Stimulated activated CD8-positive, alpha-beta memory T cell treated with anti-CD3 and anti-CD28 coated beads, Interleukin-4, amount 100 ng/mL, for 4 hours (primary cell): ENCODE measurements at places on chromosomes 6 and 20.

DNA sequence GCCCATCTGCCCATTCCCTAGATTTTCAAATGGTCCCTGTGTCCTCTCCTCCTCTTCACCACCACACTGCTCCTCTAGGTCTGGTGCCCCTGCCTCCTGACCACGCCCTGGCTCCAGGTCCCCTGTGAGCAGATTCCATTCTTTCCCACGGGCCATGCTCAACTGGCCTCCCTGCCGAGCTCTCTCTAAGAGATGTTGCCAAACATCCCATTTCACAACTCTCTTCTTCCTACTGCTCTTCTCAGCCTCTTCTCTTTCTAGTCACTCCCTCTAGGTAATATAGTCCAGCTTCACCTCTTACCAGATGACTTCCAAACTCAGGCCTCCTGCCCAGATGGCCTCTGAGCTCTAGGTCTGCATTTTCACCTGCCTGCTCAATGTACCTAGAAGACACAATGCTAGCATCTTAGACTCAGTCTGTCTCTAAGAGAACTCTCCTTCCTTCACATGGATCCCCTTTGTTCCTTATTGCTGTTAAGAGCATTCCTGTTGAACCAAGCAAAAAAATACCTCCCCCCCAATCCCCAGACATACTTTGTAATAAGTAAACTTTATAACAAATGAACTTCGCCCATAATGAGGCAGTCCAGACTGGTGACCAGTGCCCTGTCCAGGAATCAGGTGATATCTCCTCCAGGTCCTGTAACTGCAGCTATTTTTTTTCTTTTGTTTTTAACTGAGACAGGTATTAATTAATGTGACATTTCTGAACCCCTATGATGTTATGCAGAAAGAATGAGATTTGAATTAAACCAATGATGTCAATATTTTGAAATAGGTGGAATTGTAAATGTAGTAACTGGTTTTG, 79.0 kb downstream of the LYRM4 start:
- no peak for DNase-seq

DNA sequence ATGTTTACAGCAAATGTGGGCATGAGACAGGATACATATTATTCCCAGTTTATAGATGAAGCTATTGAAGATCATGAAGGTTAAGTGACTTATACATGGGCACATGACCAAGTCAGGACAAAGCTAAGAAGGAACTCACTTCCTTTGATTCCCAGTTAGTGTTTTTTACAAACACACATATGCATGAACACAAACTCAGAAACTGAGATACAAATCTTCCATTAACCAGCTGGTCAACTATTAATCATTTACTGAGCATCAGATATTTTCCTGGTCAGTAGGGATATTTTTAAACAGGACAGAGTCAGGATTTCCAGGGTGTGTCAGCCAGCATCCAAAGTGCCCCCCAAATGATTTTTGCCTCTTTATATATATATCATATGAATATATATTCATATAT, 222.2 kb downstream of the OGFRL1 start:
- DNase-seq: no peak

DNA sequence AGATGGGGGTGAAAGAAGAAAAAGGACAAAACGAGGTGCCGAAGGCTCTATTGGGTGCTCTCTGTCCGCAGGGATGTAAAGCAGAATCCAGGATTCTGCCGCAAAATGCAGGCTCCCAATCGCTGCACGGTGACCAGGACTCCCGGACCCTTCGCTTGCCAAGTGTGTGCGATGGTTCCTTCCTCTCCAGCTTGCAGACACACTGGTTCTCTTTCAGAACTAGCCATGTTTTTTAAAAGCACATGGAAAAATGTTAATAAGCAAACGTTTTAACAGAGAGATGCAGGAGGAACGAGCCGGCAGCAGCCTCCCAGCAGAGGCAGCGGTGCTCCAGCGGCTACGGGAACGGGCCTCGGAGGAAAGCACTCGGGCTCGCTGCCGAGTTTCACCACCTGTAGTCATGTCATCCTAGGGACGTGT, 59.6 kb downstream of the ZNF831 start:
- DNase-seq: no peak

DNA sequence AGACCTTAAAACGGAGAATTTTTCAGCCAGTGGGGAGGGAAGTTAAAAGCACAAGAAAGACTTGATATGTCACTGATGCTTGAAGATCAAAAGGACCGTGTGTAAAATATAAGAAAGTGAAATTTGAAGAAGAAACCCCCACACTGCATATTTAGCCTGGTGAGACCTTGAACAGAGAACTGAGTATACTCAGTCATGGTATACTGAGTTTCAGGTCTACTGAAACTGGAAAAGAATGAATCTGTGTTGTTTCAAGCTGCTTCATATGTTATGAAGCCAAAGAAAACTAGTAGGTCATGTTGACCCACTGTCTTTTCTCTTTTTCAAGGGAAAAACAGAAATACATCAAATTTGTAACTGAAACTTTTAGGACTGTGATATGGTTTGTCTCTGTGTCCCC, 443.8 kb upstream of the GJE1 start:
- no peak for DNase-seq

DNA sequence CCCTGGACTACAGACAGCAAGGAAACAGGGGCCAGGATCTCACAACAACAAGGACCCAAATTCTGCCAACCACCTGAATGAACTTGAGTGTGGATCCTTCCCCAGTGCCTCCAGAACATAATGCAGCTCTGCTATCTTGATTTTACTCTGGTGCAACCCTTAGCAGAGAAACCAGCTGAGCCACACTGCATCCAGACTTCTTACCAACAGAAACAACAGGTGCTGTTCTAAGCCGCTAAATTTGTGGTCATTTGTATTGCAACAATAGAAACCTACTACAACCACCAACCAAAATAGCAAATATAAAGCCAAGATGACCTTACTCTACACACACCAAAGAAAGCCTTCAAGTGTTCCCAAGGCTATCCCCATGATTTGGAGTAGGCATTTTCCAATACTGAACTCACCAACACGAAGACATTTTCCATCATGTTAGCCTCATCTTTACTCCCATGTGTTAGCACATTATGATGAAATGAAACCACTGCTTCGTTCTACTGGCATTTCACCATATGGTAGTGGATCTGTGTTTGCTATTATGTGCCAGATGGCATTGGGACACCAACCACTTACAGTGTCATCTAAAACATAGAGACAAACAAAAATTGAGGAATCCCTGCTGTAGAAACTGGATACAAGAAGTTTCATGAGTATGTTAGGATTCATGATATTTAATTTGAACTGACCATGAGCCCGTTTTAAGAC, 249.8 kb upstream of the ID4 start:
- no peak for DNase-seq

DNA sequence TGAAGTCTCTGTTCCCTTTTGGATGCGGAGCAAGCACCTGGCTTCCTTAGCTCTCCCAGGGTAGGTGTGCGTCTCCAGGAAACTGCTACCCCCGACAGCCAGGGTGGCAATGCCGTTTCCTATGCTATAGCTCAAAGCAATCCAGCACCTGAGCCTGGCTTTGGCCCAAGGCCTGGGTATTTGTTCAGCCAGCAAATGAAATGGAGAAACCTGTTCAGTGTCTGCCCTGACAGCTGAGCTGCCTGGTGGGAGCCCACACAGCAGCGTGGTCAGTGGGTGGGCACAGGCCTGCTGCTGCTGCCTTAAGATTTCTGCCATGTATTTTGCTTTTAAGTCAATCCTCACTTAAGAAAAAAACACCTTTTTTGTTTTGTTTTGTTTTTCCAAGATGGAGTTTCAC, 13.7 kb downstream of the SPATA2 start:
- DNase-seq: no peak

- DNase-seq: peak; percentile 16
Measured at GRCh38 chr20:2693286-2694007, 867 bp downstream of the EBF4 start.

DNA sequence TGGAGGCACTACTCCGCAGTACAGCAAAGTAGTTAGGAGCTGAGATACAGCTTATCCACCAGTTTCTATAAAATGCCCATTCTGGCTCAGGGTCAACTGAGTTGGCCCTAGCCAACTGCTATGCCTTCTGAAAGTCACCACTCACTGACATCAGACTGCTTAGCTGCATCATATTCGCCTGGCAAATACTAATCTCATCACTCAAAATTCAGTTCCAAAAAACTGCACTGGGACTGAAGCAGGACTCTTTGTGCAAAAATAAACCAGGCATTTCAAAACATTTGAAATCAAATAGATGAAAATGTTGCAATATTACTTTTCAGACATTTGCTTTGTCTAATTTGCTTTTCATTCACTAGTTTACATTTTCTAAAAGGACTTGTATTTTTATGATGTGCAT, 230.0 kb downstream of the ALDH8A1 start:
- no peak for DNase-seq

- DNase-seq: no peak
Measured at GRCh38 chr6:89685311-89685710, 46.8 kb upstream of the LYRM2 start.

- no peak for DNase-seq
Measured at GRCh38 chr6:51474022-51474975, 613.1 kb downstream of the PKHD1 start.

DNA sequence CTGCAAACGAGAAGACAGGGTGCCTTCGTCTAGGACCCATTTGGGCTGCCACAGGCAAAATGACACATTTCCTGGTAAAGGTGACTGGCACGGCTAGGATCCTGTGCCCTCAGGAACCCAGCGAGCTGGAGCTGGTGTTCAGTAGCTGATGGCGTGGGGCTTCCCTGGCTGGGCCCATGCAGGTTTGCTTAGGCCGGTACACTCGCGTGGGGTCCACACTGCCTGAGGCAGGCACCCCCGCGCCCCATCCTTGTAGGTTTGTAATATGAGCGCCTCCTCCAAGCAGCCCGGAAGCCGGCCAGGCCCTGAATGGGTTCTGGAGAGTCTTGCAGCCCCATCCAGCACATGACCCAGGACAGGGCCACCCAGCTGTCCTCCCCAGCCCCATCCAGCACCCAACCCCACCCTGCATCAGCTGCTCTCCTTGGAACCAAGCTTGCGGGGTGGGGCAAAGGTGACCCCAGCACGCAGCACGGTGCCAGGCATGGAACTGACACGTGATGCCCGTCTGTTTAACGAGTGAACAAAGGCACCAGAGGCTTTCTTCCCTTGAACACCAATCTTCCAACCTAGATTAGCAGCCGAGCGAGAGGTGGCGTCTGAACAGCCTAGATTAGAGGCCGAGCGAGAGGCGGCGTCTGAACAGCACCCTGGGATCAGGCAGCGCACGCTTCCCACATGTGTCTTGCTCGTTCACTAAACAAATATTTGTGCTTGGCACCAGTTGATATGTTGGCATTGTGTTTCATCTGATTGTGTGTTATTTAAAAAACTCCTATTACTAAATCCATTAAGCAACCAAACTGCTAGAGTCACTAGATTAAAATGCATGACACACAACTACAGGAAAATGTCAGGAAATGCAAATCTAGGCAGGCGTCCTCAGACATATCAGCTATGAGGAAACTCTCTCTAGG, 112.1 kb downstream of the DLL1 start:
- no peak for DNase-seq

DNA sequence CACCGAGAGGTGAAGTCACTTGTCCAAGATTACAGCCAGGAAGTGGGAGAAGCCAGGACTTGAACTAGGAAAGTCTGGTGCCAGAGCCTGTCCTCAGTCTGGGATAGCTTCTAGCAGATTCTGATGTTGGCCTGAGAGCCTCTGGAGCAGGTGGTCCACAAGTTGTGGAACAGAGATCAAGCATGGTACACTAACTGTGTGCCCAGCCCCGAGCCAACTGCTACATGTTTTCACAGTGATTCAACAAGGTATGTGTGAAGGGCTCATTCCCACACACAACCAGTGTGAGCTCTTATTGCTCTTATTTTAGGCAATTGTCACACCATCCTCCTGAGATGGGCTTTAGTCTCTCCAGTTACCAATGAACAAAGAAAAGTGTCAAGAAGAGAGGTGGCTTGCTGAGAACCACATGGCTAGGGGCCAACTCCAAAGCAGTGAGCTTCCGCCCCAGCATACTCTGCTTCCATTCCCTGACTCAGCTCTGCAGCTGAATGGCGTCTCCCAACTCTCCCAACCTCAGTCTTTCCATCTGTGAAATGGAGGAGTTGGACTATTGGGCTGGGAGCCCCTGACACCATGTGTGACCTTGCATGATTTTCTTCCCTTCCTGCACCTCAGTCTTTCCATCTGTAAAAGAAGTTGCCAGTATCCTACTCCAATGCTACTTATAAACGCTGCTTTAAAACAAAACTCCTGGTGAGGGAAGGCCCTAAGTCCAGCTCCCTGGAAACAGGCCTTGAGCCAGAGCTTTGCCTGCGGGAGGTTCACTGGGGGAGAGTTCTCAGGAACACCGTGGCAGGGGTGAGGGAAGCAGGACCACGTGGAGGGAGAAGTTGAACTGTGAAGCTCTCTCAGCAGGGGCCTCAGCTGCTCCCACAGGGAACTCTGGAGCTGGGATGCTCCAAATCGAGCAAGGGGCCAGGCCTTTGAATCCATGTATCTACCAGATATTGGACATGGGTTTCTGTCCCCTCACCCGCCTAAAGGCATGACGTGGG, 40.9 kb downstream of the CDH22 start:
- no peak for DNase-seq

- no peak for DNase-seq
Measured at GRCh38 chr20:3658716-3659491, 4.3 kb downstream of the GFRA4 start.

GRCh38 chr6:142443532-142443931, 141.7 kb downstream of the ADGRG6 start:
- no peak for DNase-seq

- DNase-seq: no peak
Measured at GRCh38 chr20:44695674-44696300, 19.4 kb upstream of the CCN5 start.
